CD4-positive, alpha-beta T cell treated with Interleukin-17A for 4 hours (primary cell): ENCODE measurements at places on chromosomes 6 and 20.

DNA sequence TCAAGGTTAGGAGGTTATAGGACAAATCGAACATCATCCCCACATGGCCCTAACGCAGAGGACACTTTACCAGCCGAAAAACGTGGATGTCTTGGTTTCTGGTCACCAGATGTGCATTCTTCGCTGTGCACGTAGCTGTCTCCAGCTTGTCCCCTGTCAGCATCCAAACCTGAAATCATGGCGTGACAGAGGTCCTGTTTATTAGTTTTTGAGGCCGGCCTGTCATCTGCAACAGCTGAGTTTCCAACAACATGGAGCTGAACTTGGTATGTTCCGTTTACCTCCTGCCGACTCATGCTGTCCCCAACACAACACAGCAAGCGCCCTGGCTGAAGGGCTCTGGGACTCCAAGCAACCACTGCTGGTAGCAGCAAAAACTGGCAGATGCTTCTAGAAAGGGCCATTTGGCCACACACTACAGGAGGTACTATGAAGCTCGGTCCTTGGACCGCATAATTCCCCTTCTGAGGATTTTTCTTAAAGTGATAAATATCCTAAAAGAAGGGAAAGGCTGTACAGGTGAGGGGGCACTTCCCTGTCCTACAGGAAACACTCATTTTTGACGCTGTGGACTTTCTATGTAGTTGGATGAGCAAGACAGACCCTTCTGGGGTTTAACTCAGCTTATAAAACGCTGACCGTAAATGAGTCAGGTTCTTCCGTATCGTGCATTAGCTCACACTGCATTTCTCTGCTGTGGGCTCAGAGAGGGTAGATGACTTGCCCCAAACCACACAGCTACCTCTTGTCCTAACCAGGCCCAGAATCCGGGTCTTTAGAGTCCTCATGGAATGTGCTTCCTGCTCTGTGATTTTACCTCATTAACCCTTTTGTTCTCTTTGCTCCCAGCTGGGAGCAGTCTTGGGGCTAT is 79.7 kb upstream of the NFATC2 start:
- DNase-seq: no peak

- DNase-seq: no peak
Observed at GRCh38 chr20:62609279-62609720, 33.0 kb upstream of the SLCO4A1 start.

DNA sequence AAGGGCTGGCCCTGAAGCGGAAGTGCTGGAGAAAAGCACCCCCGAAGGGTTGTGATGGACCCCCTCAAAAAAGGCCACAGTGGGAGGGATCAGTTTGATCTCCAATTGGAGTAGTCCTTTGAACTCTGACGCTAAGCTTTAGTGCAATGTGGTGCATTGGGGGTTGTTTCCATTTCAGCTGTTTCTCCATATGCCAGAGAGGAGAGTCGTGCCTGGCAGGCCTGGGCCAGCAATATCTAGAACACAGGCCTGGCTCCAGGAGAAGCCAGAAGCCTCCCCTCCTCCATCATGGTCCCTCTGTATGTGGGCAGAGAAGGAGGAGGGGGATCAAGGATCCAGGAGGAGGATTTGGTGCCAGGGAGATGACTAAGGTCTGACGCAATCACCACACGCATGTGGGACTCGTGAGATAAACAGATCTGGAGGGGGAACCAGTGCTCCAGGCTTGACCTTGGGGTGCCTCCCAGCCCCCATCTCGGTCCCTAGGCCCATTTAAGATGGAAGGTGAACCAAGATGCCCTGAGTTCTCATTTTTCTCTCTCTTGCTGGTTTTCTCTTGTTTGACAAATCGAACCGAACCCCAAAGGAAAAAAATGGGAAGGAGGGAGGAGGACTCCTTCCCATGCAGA is 517.4 kb upstream of the JARID2 start:
- no peak for DNase-seq

GRCh38 chr6:50992704-50993625 is 174.3 kb downstream of the TFAP2B start:
- DNase-seq: no peak

DNA sequence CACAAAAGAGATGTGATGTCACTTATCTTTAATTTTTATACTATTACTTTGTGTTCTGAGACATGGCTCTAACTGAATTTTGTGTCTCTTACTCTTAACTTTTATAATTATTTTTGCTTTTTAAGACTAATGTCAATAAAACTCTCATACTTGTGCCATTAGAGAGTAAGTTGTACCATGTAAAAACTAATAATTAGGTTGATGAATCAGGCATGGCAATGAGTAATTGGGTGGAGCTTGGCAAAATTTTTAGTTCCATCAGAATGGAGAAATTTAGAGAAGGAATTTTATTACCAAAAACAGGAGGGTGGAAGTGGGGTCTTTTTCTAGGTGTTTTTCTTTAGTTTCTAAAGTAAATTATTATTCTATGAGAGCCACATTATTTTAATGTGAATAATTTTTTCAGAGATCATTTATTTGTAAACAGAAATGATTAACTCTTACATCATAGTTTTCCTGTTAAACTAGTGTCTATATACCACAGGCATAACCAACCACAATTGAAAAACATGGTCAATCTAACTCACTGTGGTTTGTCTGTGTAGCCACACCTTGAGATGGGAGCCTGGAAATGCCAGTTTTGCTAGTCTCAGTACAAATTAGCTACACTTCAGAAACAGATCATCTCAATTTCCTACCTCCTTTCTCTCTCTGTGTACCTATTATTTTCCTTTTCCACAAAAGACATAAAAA is 51.8 kb downstream of the ELOVL4 start:
- DNase-seq: no peak

DNA sequence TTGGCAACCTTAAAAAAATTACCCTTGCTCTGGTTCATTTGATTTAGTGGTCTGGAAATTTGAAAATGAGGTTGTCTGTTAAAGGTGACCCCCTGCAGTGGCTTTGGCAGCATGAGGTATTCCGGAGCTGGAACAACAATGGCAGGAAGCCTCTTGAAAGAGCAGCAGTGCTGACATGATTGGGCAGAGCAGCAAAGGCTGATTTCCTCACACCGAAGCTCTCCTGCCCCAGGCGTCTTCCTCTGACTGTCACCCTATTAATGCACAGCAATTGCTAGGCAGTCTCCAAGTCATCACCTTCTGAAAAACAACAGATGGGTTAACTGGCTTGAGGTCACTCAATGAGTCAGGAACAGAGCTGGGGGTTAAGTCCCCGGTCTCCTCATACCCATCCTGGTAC is 241.8 kb upstream of the MMS22L start:
- DNase-seq: no peak

- no peak for DNase-seq
Observed at GRCh38 chr6:120219339-120219738, 869.8 kb upstream of the MAN1A1 start.

DNA sequence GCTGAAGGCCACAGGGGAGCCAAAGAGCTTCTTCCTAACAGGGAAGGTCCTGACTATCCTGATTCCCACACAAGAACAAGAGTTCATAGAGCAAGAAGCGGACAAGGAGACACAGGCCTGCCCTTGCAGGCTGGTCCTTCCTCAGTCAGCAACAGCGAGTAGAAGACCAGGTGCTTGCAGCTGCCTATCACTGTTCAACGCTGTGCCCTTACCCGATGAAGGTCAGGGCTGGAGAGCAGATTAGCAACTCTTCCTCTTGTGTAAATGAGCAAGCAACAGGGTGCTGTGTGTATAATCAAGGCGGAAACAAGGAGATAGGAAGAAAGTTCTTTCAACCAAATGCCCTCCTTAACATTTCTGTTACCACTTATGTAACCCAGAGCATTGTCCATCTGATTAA is 115.3 kb upstream of the SPACA1 start:
- no peak for DNase-seq

DNA sequence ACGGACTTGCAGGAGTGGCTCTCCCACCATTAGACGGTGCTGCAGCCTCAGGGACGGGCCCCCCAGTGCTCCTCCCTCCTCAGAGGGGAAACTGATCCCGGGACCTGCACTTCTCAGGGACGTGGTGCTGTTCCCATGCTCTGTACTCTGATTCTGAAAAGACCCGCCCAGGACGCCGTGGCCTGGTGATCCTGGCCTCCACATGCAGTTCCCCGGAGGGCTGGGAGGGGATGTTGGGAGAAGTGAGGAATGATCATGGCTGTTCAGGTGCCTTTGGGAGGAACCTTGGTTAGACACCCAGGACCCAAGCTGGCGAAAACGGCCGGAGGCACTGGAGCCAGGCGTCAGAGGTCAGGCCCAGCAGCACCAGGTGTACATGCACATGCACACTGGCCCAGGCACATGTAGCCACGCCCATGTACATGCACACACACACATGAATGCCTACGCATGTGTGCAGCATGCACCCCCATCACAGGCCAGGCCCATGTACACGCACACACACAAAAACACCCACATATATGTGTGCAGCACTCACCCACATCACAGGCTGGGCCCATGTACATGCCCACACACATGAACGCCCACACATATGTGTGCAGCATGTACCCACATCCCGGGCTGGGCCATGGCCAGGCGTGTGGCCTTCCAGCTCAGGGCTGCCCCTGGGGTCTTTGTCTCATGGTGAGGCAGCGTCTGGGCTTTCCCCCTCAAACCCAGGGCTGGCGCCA is 52.6 kb upstream of the DACT2 start:
- DNase-seq: no peak

DNA sequence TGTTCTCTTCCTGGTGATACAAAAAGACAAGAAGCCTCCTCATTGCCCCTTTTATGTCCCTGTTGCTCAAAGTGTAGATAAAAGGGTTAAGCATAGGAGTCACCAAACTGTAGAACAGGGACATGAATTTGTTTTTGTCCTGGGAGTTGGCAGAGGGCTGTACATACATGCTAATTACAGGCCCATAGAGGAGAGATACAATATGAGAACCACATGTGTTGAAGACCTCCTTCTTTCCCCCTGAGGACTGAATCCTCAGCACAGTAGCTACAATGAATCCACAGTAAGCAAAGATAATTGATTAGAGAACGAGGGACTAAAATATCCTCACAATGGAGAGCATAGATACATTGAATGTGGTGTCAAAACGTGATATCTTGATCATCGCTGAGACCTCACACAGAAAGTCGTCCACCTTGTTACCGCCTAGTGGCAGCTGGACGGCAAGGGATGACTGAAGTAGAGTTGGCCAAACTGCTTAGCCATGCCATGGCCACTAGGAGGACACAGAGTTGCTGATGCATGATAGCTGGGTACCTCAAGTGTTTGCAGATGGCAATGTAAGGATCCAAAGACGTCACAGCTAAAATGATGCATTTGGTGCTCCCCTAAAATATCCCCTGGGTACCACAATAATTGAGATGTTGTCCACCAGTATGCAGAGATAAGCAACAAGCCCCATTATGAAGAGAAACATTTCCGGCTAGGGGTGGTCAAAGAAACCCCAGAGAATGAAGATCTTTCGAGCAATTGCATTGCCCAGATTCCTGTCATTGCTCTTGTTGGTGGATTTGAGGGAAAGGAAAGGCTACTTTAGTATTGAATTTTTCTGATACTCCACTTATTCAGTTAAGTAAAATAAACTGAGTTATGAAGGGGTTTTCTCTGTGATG is 15.0 kb downstream of the OR2B3 start:
- DNase-seq: no peak
